Activated T-helper 2 cell treated with anti-CD3 and anti-CD28 coated beads, Interferon-gamma antibody, Interleukin-2, Interleukin-4, amounts not matched to agents 10 μg/mL and 5 μg/mL and 100 μg/mL, durations not matched to agents 14 hours and 24 hours and 36 hours (primary cell): ENCODE measurements at places on chromosomes 12 and 14.

DNA sequence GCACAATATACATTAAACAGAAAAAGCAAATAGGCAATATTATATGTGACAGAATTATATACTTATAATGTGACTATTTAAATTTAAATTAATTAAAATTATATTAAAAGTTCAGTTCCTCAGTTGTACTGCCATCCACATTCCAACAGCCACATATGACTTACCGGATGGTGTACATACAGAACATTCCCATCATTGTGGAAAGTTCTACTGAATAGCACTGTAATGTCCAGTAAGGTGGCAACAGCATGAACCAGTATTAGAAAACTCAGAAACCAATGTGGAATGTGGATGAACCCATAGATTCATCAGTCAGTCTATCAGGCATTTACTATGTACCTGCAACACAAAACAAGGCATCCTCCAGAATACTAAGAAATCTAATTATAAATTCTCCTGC lies 12.4 kb downstream of the ATG14 start:
- no peak for DNase-seq

DNA sequence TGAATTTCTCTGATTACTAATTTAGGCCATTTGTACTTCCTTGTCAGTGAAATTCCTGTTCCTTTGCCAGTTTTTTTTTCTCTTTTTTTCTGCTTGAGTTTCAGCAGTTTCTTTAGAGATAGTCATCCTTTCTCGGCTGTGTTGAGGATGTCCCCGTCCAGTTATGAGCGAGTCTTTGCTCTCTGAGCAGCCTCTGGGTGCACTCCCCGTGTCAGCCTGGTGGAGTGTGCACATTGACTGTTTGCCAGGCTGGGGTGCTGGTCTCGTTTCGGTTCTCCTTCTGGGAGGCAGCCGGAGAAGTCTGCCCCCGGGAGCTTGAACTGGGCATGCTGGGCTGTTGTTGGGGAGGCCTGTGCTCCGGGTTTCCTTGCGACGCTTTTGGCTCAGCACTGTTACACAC lies 3.0 kb downstream of the PACS2 start:
- DNase-seq: no peak

GRCh38 chr12:122969676-122970075 lies 3.4 kb upstream of the ABCB9 start:
- no peak for DNase-seq

- DNase-seq: no peak
These were observed 36.6 kb upstream of the SYCP3 start for GRCh38 chr12:101775816-101776215.

- DNase-seq: no peak
These were observed 76.0 kb upstream of the CCDC60 start for GRCh38 chr12:119258556-119258955.

DNA sequence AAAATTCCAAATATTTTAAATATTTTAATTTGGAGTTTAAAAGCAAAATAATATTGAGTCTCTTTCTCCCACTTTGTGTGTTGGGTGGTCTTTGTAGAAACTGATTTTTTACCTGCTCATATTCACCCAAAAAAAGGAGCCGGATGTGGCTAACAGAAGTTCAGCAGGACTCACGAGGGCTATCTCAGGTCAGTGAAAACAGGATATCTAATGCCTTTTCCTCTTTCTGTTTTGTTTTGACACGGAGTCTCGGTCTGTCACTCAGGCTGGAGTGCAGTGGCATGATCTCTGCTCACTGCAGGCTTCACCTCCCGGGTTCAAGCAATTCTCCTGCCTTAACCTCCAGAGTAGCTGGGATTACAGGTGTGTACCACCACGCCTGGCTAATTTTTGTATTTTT lies 30.8 kb downstream of the COA8 start:
- DNase-seq: no peak

DNA sequence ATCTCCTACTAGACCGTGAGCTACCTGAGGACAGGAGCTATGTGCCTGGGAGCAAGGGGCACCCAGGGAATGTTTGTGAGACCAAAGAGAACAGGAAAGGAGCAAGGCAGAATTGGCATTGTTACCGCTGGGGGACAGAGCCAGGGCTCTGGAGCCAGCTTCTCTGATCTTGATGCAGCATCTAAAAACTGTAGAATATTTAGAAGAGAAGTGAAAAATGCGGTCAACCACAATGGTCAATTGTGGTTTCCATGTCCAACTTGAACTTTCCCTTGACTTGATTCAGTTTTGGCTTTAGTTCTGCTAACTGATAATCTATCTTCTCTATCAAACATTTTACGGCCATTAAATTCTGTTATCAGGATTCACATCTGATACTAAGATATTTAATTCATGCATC lies 201.2 kb downstream of the ANO4 start:
- no peak for DNase-seq

GRCh38 chr12:13176256-13176655 lies 20.3 kb upstream of the EMP1 start:
- no peak for DNase-seq

- DNase-seq: no peak
These were observed 298.4 kb downstream of the TRHDE start for GRCh38 chr12:72570601-72571000.

DNA sequence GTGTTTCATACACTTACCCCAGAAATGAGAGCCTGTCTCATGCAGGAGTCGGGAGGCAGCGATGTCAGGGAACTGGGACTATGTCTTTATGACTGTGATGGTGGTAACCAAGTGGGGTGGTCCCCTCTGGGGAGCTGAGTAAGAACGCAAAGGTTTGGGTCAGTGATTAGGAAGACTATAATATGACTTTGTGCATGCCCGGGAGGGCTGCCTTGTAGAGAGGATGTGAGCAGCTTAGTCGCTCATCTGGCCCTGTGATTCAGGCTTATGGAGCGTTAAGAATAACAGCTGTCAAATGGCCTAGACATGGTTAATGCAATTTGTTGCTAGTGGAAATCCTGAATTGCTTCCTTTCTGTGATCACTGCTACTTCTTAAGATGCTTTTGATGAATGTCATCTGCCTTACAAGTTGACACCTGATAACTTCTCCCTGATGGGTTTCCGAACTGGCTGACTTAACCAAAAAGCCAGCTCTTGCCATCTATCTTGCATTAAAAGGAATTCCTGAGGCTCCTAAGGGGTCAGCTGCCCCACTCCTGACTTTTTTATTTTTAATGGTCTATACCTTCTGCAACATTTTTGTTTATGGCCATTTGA lies 35.4 kb upstream of the AACS start:
- DNase-seq: no peak

GRCh38 chr12:84874125-84874824 lies 38.3 kb downstream of the SLC6A15 start:
- no peak for DNase-seq

DNA sequence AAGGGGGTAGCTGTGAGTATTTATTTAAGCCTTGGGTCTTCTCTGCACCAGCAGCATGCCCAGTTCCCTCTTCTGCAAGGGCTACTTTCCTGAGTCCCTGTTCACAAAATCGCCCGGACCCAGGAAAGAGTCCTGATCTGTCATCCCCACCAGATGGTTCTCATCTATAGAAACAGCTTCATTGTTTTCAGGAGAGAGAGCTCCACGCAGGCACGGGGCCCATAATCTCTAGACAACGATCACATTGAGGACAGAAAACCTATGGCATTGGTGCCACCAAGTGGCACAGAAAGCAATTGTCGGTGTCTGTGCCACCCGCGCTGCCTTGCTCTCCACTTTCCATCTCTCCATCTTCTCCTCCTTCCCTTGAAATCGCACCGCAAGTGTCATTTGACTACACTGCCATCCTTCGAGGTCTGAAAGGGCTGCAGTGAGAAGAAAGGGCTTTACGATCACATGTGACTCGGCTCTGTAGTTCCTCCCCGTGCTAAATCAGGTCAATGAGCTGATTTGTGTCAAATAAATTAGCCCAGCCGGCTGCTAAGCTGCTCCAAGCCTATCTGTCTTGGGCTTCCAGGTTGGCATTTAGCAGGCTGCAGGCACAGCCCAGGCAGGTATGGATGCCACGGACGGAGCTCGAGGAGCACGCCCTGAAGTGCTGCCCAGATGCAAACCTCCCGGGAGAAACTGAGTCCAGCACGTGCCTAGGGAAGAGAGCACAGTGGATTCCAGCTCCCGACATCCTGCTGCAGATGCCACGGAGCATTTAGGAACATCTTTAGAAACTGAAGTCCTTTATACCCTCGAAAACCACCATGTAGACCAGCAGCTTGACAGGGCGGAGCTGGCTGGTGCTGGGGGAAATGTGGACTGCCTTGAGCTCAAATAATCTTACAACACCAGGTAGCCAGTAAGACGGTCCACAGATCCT lies 28.8 kb downstream of the SPRING1 start:
- DNase-seq: peak; percentile 19

GRCh38 chr12:47711448-47711847 lies 5.6 kb upstream of the RPAP3 start:
- peak; percentile 7 for DNase-seq
